Globus pallidus (tissue), 1 donor: ENCODE measurements at places on chromosomes 4 and X.

DNA sequence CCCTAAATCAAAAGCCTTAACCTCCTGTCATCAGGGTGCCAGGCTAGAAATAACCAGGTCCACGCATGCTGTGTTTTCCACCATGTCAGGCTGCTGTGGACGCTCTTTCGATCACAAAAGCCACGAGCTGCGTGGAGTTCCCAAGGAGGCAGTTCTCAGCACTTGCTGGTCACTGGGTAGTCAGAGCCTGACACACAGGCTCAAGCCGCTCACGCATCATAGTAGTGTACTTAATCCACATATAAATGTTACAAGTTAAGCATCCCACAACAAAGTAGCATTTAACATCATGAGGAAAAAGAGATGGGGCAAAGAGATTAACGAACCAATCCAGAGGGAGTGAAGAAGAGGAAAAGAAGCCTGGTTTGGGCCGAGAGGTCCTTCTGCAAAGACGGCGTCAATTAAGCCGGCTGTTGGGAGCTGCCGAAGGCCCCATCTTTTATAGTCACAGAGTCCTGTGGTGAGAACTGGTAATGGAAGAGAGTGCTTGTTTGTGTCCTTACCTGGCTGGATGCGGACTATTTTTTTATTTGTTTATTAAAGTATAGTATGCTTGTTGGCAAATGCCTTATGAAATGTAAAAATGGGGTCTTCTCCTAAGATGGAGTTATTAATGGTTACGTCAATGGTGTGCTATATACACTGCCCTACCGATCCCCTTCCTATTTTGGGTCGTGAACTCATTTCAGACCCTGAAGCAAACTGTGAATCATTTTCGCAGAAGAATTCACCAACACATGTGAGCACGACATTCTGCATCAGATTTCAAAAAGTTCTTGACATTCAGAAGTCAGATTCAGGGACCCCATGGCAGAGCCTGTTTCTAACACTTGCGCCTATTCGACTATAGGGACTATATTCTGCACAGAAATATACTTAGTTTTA, 675 bp downstream of the PRIMPOL start:
- DNase-seq, result no peak

GRCh38 chr4:61763682-61764081, 563.6 kb downstream of the ADGRL3 start:
- no peak for DNase-seq

GRCh38 chr4:114334884-114335330, 263.7 kb upstream of the UGT8 start:
- no peak for DNase-seq

- peak; percentile 85 for DNase-seq
These were observed 34.2 kb downstream of the IDS start for GRCh38 chrX:149470955-149471354.

GRCh38 chrX:132876523-132877338, 81.7 kb downstream of the HS6ST2 start:
- DNase-seq, result no peak

GRCh38 chr4:168200685-168201084, 108.3 kb downstream of the ANXA10 start:
- DNase-seq, result no peak

DNA sequence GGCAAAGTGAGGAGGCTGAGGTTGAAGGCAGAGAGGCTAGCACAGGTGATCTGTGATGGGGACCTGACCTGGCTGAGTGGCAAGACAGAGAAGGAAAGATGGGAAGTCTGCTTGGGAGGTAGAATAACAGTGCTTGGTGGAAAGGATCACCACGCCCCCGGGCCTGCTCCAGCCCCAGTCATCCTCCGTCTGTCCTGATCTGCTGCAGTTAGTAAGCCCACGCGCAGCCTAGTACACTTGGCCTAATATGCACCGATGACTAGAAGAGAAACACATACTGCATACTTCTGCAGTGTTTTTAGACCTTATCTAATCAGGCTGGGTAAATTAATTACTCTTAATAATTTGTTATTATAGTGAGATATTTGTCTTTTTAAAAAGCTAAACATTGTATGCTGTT, 103.7 kb upstream of the KLF3 start:
- no peak for DNase-seq

- DNase-seq, result no peak
These were observed 76.3 kb downstream of the LCORL start for GRCh38 chr4:17945303-17945702.

- DNase-seq, result no peak
These were observed 34.7 kb downstream of the P2RY10 start for GRCh38 chrX:78979789-78980464.

- DNase-seq, result peak; percentile 54
These were observed 485 bp downstream of the AADAT start for GRCh38 chr4:170089274-170089667.

GRCh38 chr4:140048419-140048995, 105.5 kb downstream of the MAML3 start:
- DNase-seq, result no peak

DNA sequence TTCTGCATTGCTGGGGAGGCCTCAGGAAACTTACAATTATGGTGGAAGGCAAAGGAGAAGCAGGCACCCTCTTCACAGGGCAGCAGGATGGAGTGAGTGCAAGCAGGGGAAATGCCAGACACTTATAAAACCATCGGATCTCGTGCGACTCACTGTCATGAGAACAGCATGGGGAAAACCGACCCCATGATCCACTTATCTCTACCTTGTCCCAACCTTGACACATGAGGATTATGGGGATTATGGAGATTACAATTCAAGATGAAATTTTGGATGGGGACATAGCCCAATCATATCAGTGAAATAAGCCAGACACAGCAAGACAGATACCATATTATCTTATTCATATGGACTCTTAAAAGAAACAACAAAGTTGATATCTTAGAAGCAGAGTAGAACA, 134.9 kb downstream of the C4orf33 start:
- no peak for DNase-seq

DNA sequence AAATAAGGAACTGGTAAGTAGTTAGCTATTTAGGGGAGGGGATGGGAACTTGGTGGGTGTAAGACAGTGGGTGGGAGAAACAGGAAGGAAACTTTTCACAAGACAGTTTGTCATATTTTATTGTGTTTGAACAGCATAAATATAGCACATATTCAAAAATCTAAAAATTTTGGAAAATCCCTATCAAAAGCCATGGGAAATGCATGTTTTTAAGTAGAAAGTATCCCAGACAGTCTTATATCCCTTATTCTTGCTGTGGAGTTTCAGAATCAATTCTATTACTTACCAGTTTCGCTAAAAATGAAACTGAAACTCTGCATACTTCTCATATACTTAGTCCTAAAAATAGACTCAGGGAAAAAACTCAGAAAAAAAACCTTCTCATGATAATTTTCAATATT, 22.3 kb upstream of the RASGEF1B start:
- DNase-seq, result no peak

DNA sequence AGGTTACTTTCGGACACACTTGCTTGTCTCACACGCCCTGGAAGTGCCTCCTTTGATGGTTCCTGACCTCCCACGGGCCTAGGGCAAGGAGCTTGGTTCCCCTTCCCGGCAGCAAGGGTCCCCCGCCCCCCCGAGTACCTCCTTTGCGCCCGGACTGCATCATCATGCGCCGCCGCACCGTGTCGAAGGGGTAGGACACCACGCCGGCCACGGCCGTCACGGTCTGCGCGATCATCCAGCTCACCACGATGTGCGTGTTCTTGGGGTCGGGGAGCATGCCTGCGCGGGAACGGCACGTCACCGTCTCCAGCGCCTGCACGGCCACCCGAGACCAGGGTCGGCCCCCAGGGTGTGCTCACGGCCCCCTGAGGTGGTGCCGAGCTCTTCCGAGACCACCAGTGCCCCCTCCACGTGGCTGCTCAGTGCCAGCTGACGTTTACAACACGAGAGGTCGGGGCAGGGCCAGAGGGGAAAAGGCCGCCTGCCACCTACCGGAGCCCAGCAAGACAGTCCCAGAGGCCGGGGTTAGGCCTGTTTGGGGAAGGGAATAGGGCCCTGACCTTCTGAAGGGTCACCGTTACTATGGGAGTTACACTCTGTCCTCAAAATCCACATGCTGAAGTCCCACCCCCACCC, 4.7 kb downstream of the SLC25A6 start:
- no peak for DNase-seq

- no peak for DNase-seq
These were observed 156.3 kb downstream of the CPEB2 start for GRCh38 chr4:15158406-15159091.

DNA sequence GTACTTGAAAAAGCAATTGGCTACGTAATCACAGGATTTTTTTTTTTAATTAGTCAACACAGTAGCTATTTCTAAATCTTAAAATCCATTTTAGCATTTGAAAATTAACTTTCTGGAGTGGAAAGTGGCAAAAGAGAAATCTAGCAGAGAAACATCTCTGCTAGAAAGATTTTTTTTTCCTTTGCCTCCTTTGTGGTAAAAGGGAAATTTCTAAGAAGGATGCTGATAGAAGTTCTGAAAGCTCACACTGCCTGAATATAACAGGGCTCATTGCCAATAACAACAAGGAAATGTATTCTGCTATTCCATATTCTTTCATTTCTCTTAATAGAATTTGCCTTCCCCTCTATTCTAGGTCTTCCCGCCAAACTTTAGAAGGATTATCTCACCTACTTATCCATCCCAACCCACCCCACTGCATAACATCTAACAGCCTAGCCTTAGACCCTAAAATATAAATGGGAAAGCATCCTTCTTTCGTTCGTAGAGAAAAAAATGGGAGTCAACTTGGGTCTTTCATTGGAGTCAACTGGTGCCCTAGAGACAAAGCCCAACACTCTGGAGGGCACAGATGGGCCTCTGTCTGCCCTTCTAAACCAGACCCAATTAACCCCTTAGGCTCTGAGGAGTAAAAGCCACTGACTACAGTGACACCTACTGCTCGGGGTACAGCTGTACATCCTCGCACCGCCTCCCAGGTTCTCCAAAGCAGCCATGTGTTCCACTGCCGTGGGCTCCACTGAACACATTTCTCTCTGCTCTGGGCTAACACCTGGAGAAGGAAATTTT, 103.9 kb downstream of the MAML3 start:
- no peak for DNase-seq

DNA sequence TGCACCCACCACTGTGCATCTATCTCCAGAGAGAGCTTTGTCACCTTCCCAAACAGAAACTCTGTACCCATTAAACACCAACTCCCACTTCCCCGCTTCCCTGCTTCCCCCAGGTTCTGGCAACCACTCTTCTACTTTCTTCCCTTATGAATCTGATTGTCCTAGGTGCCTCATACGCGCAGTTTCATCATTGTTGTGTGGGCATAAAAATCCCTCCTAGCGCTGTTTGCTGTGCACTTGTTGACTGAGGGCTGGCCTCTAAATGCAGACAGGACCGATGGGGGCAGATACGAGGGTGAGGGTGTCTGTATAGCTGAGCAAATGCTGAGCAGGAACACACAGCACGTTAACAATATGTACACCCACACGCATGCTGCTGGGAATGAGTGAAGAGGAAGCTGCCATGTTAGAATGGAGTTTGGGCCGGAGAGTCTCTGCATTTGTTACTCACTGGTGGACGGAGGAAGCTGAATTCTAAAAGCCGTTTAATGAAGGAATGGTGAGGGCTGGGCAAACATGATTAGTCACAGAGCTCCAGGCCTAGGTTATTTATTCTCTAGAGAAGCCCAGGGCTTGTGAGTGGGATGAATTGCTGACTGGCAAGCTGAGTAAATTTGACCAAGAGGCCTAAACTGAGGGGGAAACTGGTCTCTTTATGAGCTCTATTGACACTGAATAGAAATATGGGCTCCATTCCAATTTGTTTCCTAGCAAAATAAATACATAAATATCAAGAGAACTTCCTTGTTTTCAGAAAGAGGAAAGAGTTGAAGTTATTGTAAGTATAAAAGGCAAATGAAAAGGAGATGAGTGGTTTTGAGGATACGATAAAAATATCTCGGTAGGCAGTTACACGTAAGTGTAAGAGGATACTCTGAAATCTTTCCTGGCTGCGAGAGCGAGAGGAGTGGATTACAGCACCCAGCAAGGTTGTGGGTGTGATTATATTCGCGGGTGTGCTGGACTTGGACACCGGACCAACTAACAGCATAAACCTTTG, 95.9 kb upstream of the RPS6KA3 start:
- DNase-seq, result no peak

GRCh38 chrX:74405973-74406489, 15.3 kb upstream of the SLC16A2 start:
- DNase-seq, result no peak

GRCh38 chr4:124907881-124908280, 195.3 kb upstream of the ANKRD50 start:
- DNase-seq, result no peak

GRCh38 chr4:109803924-109804571, 2.2 kb upstream of the CFI start:
- peak; percentile 17 for DNase-seq

DNA sequence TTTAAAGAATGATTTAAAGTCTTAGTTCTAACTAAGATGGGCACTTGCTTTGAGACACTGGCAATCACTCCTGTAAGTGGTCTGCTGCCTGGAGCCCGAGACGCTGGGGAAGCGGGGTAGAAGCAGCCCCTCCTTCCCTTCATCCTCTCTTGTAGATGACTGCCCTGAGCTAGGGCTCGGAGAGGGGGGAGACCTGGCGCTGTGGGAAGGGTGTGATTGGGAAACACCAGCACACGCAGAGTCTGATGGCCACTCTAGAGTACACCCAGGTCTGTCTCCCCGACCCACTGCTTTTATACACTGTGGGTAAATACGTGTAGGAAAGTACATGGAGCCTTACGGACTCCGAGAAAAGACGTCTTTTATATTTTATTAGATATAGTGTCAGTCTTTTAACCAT, 24.0 kb downstream of the LRP2BP start:
- DNase-seq, result no peak

DNA sequence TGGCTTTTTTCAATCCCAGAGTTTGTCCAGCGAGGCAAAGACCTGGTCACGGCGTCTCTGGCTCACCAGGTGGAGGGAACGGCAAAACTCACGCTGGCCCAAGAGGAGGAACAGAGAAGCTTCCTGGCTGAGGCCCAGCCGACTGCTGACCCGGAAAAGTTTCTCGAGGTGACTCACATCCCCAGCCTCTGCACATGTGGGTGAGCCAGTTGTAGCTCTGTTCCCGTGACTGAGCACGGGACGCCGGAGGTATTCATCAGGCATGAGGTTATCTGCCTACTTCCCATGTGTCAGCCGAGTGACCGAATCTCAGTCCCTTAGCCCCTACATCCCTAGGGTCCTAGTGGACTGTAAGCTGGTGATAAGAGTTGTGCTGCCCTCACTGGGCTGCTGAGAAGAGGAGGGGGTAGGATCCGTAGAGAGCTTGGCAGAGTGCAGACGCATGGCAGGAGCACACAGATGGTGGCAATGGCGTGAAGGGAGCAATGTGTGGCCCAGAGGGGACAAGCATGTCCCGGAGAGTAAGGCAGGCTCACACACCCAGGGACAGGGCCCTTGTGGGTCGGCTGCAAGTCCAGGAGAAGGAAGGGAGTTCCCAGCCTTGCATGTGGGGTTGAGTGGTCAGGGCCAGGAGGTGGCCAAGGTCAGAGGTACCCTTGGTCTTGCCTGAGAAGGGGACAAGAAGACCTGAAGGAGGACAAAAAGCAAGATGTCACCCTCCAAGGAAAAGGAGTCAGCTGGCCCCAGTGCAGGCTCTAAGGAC, 42.9 kb downstream of the EVC start:
- DNase-seq, result no peak

DNA sequence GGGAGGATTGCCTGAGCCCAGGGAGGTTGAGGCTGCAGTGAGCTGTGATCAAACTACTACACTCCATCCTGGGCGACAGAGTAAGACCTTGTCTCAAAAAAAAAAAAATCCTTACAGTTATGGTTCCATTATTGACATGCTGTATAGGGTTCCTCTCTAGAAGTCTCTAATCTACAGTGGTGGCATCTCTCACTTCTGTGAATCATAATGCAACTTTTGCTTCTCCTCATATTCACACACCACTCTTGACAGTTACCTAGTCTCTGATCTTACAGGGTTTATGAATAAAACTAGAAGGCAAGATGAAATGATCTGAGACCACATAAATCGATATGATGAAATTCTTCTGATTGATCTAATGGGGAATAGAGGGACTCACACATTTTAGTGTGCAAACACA, 40.6 kb downstream of the DOCK11 start:
- DNase-seq, result no peak
